DMS53 (cell line): ENCODE measurements at places on chromosomes 13 and 19.

DNA sequence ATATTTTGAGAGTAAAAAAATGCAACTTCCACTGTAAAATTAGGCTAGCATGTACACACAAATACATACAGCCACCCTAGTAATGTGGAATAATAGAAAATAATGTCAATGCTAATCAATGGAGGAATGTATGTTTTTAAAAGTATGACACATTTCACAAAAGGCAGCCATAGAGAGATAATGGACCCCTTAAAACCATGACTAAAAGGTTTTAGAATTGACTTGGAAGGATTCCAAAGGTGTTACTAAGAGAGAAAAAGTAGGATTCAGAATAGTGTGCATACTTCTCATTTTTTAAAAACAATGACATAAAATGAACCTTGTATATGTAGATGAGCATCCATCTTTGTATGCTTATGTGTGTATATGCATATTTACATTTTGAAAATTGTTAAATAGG, 597.9 kb upstream of the PCDH9 start:
- no peak for DNase-seq

GRCh38 chr13:76853921-76854608, 32.1 kb downstream of the KCTD12 start:
- no peak for DNase-seq

- DNase-seq, result no peak
Observed at GRCh38 chr13:102945324-102945815, 99.5 kb downstream of the ERCC5 start.

- no peak for DNase-seq
Observed at GRCh38 chr13:91948736-91949135, 550.3 kb downstream of the GPC5 start.

DNA sequence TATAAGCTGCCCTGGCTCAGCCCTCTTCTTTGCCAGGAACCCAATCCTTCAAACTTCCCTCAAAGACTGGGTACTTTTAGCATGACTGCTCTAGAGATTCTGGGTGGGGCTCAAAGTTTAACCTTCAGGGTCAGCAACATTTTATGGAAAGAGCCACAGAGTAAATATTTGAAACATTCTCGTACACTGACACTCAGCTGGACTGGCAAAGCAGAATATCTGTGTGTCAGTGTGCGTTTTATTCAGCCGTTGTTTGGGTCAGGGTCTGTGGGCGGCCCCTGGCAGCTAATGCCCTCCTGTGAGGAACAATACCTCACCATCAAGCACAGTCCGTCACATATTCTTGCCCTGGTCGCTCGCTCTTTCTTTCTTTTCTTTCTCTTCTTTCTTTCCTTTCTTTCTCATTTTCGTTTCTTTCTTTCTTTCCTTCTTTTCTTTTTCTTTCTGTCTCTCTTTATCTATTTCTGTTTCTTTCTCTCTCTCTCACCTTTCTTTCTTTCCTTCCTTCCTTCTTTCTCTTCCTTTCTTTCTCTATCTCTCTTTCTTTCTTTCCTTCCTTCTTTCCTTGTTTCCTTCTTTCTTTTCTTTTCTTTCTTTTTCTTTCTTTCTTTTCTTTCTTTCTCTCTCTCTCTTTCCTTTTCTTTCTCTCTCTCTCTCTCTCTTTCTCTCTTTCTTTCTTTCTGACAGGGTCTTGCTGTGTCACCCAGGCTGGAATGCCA, 10.7 kb downstream of the DPRX start:
- DNase-seq, result no peak

DNA sequence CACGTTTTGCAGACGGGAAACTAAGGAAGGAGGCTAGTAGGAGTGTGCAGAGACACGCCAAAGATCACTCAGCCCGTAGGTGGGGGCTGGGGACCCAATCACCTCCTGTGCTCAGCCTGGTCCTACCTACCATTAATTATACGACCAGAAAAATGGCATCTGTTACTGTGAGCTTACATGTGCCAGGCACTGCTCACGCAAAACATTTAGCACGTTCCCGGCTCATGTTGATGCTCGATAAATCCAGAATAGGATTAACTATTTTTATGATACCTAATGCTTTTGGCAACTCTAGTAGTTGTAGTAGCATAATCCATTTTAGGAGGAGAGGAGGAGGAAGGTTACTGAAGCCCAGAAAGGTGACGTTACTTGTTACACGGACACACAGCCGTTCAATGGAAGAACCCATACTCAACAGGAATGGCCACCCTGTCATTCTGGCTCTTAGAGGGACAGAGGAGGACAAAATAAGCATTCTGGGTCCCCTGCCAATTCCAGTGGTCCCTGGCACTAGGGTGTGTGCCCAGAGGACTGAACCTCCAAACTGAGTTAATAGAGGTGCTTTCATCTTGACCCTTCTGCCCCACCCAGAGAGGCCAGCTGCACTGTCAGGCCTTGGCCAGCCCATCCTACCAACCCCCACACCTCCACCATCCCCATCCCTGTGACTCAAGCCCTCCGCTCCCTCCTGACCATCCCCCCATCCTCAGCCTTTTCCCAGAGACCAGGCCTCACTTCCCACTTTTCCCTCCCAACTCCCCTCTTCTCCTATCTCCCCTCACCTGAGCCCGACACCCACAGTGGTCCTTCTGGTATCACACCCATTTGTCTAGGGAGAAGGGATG, 5.0 kb upstream of the EML2 start:
- DNase-seq, result peak; percentile 57

DNA sequence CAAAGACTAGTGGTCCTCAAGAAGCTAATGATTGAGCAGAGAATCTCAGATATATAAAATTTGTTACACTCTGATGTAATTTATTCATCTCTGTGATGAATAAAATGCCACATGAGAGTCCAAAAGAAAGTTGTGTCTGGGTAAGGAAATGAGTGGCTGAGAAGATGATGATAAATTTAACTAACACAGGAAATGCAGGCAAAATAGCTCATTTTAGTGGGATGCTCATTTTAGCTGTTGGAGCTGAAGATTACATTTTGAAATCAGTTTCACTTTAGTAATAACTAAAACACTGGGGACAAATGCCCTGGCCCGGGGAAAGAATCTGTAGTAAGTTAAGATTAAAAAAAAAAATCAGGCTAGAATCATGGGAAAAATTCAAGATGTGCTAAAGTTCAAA, 35.2 kb downstream of the SPRY2 start:
- DNase-seq, result no peak

DNA sequence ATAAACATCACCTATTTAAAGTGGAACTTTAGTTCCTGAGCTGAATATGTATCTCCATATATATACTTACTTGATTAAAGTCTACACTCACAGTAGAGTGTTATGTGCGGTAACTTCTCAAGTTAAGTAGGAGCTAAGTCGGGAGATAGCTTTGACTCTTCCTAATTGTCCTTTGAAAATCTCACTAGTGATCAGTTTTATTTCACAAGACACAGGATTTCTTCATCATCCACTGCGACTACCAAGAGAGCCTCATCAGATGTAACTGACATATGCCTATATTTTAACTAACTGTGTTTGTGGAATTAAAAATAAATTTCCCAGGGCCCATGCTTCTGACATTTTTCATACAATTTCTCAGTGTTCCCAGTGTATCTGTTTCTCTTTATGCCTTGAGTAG, 1664.0 kb downstream of the EFNB2 start:
- no peak for DNase-seq

- DNase-seq, result no peak
Observed at GRCh38 chr13:33052506-33053280, 36.5 kb downstream of the KL start.

DNA sequence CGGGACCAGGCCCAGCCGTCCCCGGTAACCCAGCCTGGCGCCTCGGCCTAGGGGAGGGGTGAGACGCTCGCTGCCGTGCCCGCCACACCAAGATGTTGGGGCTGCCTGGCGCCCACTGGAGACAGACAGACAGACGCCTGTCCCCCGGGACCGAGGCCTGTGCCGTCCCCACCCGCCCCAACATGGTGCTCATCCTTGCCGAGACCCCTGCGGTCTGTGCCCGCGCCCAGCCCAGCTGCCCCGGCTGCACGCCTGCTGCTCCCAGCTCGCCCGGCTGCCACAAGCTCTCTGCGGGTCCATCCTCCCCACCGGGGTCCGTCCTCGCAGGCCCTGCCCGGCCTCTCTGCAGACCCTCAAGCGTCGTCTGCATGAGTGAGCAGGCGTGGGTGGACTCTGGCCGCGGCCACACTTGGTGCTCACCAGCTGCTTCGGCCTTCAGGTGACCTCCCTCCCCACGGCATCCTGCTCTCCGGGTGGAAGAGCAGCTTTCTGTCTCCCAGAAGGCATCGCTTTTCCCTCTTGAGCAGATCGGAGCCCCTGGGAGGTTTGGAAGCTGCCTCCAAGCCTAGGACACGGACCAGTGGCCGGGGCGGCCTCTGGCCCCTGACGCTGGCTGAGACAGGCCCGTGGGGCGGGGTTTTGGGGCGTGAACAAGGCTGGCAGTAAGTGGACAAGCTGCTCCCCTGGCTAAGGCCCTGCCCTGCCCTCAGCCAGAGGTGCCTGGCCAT, 6.7 kb upstream of the TMPRSS9 start:
- no peak for DNase-seq

DNA sequence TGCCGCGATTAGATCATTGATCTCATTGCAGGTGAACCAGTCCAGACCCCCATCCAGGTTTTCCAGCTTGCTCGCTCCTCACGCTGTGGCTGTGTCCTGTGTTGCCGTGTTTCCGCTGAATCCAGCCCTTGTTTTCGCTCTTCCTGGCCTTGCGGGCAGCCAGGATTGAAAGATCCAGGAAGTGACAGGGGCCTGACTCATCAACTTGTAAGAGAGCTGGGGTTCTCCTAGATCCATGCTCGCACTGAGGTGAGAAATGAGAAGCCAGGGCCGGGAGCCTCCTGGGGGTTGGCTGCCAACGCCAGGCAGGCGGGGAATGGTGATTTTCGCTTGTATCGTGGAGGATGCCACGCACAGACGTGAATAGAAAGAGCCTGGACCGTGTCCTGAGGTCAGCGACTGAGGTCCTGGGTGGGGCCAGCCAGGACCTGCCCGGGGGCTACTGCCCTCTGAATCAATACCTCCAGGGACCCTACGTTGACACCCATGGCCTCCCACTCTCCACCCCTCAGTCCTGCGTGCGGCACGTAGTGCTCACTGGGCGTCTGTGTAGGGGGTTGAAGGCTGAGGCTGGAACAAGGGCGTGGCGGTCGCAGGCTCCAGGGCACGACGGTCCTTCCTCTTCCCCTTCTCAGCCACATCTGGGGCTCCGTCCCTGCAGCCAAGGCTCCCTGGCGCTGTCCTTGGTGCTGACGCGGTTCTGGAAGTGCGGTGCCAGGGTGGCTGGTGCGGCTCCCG, 7.3 kb upstream of the PTPRH start:
- peak; percentile 99 for DNase-seq

- DNase-seq, result no peak
Observed at GRCh38 chr19:50639121-50640112, at the start of gene SYT3. Gene SYT3, minus strand, starts transcription at chr19:50639881. Its CDS starts 2,470 bp downstream, at chr19:50637411.

- no peak for DNase-seq
Observed at GRCh38 chr19:35002037-35002535, 2.0 kb downstream of the GRAMD1A start.

- peak; percentile 100 for DNase-seq
Observed at GRCh38 chr19:38849860-38850435, at the start of gene HNRNPL. Gene HNRNPL, minus strand, starts transcription at chr19:38849986. Its CDS starts 20 bp downstream, at chr19:38849966.

- DNase-seq, result no peak
Observed at GRCh38 chr13:61275251-61275650, 140.4 kb downstream of the PCDH20 start.
